Cortex of kidney (tissue), 1 donor: ENCODE measurements at places on chromosomes 7 and 10.

GRCh38 chr7:141045842-141046620 is 27.8 kb upstream of the TMEM178B start:
- no peak for DNase-seq

DNA sequence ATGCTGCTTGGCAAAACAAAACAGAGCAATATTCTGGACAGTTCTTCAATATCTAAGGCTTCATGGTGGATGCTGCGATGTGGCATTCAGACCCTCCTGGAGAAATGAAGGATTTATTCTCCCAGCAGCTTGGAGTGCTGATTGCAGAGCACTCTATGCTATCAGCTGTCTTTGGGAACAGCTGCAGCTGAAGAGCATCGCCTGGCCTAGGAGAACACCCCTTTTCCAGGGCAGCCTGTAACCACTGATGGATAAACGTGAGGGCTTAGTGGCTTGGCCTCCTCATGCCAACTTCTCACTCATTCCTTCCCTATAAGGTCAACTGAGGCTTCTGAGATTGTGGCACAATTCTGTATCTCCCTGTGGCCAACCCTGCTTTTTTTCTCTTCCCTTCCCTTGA is 638.1 kb upstream of the CNTNAP2 start:
- DNase-seq, result no peak

DNA sequence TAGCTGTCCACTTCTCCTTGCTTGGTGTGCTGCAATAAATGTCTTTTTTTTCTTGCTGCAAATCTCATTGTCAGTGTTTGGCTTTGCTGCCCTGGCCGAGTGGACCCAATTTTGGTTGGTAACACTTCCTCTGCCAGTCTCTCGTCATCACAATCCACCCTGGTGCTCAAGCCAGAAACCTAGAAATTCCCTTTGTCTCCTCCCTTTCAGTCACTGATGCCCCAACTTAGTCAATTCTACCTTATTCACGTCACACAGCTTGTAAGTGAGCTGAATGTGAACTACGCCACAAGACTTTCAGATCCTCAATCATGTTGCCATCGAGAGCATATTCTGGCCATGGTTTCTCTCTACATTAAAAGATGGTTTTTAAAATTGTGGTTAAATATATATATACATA is 13.0 kb upstream of the FRA10AC1 start:
- no peak for DNase-seq

- no peak for DNase-seq
These were observed 10.0 kb upstream of the CRYGN start for GRCh38 chr7:151449990-151450389.

DNA sequence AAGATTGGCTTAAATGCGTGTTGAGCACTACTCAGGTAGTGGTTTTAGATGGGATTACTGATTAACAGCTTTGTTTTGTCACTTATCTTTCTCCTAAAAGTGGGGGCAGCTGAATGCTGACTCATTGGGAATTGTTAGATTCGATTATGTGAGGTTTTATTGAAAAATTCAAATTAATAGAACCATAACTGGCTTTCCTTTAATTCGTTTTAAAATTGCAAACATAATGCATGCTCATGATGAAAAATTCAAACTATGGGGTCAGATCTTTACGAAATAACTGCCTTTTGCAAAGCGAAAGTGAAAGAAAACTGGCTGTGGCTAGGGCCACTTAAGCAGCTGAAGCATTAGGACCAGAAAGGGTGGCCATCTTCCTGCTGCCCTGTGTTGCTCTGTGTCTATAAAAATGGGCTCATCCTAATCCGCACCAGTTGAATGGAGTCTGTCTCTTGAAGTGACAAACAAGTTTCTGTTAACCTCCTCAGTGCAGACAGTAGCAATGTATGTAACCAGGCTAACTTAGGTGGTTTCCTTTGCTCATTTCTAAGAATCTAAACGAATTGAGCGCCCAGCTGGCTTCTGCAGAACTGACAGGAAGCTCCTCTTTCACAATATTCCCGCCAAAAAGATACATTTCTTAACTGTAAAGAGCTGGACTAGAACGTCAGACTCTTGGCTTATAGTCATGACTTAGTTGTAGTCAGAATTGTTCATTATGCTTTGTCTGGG is 27.8 kb downstream of the DENND10 start:
- no peak for DNase-seq

- no peak for DNase-seq
These were observed 8.7 kb upstream of the MTPAP start for GRCh38 chr10:30357806-30358205.

DNA sequence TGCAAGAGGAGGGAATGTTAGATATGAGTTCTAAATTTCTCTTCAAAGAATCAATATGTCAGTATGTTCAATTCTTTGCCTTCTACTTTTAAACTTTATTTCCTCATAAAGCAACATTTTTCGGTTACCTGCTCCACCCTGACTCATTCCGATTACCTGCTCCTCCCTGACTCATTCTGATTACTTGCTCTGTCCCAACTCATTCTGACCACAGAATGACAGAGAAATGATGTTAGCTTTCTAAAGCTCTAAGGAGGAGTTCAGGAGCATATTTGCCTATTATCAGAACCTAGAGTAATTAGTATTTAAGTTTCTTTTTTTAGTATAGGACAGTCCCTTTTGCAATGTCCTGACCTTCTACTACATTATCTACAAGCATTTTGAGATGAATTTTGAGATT is 24.5 kb upstream of the PPP1R9A start:
- no peak for DNase-seq
